ENCODE measurements at places on chromosomes 16 and 17.

DNA sequence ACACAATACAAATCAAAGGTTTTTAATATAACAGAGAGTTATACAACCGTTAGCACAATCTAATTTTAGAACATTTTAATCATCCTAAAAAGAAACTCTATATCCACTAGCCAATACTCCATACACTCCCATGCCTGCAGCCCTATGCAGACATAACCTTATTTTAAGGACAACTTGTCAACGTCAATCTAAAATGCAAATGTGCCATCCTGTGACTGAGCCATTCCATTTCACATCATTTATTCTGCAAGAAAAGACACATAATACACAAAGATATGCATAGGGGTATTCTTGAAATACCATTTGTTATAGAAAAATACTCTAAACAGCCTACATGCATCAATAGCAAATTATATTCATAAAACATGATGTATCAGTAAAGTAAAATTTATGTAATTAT, 106.7 kb downstream of the CEP112 start:
- DNase-seq: no peak

DNA sequence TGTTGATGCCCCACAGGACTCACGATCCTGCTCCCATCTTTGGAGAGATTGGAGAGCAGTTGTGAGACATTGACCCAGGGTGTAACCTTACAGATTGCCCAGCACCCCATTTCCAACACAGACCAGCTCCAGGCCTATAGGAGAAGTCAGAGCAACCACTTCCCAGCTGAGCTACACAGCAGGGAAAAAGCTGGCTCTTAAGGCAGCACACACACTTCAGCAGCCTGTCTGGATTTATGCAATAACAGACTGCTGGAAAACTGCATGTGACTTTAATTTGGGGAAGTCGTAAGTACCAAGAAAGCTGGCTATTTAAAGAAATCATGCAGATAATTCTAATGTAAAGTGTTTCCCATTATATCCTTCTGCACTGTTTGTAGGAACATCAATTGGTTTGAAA, 30.8 kb downstream of the NOG start:
- DNase-seq: no peak

DNA sequence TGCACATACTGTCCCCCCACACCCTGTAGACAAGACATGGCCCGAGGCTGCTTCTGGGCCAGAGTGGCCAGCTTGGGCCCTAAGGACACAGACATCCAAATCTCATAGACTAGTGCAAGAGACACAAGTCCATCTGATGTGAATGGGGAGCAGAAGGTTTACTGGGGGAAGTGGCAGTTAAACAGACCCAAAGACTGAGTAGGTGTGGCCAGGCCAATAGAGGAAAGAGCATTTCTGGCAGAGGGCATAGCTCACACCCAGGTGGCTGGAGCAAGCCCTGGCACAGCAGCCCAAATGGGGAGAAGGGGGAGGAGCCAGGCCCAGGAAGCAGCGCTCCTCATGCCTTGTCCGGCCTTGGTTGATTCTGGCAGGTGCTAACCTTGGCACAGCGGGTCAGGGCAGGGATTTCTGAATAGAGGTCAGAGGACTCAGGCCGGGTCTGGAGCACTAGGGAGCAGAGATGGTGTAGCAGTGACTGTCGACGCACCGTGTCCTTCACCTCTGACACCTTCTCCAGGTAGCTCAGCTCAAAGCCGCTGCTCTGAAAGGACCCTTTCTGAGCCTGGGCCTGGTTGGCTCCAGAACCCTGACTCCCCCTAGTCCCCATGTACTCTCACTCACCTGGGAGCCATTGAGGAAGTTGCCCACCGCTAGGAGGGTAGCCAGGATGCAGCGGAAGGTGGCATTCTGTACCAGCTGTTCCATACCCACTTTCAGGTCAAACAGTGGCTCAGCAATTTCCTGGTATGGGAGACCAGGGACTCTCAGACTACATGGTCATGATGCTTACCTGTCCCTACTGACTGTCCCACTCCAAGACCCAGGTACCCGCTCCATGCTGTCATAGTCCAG, 4.1 kb downstream of the TMEM208 start:
- no peak for DNase-seq

- no peak for DNase-seq
Measured at GRCh38 chr17:35890774-35891155, 10.6 kb upstream of the CCL5 start.

DNA sequence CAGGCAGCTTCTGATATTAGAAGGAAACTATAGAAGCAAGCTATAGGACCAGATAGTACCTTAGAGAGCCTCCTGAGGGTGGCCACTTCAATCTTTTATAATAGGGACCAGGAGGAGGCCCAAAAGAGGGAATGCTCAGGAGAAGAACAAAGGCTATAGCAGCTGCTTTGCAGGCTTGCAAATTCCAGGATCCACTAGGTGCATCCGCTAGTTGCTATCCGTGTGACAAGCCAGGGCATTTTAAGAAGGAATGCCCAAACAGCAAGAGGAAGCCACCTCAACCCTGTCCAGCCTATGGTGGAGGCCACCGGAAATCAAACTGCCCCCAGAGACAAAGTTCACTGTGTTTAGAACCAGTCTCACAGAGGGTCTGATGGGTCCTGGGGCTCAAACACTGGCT, 192.6 kb upstream of the KIF2B start:
- no peak for DNase-seq

DNA sequence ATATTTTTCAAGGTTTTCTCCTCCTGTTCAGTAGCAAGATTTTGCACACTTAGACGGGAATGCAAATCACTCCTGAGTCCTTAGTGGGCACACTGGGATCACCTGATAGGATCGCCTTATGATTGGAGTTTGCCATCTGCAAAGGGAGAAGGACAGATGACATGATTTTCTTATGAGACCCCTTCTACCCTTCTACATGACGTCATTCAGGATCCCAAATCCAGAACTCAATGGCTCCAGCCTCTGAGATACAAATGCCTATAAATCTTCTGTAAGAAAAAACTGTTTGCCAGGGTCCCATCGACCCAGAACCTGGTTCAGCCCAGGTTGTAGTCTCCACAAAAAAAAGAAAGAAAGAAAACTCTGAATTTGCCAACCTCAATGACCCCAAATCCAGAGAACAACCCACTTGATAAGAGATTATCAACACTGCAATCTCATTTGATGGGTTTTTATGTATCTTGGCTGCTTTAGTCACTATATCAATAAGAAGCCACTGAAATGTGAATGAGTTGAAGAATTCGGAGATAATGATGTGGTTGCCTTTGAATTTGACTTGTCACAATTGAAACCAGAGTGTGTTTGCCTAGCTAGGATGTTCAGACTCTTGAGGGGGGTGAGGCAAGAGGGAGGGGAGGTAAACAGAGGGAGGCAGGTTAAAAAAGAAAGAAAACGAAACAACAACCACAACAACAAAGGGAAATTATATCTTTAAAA, 6.7 kb downstream of the ZNF423 start:
- no peak for DNase-seq

- DNase-seq: no peak
Measured at GRCh38 chr17:35241520-35241919, 1.4 kb upstream of the SLFN5 start.

DNA sequence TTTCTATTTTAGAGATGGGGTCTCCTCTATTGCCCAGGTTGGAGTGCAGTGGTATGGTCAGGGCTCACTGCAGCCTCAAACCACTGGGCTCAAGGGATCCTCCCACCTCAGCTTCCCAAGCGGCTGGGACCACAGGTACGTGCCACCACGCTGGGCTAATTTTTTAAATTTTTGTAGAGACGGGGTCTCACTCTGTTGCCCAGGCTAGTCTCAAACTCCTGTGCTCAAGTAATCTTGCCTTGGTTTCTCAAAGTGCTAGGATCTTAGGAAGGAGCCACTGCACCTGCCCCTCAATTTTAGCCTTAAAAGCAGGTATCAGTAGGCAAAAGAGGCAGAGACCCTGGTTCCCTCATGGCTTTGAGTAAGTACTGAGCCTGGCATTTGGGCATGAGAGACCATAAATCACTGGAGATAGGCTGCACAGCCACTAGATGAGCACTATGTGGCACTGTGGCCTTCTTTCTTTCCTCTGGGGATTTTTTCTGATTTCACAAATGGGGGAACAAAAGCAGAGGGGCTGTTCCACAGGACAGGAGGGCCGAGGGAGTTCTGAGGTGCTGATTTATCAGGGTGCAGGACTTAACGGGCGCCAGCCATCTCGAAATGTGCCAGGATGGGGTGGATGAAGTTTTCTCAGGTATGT, 82.2 kb downstream of the PLXDC1 start:
- no peak for DNase-seq

- no peak for DNase-seq
Measured at GRCh38 chr16:69412287-69412686, 12.1 kb upstream of the CYB5B start.

DNA sequence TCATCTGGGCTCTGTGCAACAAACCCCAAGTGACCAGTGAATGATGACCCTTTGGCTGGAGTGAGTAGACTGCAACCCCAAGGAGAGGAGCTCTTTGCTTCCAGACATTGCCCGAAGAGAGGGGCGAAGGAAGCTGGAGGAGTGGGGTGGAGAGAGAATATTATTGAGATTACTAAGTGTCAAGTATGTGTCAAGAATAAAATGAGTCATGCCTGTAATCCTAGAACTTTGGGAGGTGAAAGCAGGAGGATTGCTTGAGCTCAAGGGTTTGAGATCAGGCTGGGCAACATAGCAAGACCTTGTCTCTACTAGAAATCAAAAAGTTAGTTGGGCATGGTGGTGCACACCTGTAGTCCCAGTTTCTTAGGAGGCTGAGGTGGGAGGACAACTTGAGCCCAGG, 142.0 kb upstream of the CCL2 start:
- DNase-seq: no peak

DNA sequence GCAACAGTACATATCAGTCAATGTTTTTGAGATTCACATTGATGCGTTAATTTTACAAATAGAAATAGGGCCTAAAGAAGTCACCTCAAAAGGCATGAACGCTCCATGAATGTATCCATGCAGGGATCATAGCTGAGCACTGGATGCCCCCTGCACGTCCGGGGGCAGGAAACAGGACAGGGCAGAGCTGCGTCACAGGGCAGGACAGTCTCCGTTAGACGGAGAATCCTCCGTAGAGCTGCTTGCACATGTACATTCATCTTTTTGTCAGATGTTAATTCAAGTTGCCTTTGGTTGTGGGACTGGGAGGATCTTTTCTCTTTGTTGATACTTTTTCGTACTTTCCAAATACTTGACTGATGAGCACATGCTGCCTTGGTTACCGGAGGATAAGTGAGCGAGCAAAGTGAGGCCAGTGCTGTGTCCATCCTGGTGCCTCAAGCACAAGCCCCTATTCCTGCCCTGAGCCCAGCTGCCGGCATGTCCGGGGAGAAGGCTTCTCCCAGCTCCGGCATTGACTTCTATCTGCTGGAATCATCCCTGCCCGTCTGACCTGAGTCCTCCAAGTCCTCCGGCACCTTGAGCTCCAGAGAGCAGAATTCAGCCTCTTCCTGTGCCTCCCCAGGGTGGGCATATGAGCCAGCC, 15.0 kb downstream of the GAA start:
- no peak for DNase-seq

GRCh38 chr16:16075488-16076422, 126.3 kb downstream of the ABCC1 start:
- DNase-seq: no peak

DNA sequence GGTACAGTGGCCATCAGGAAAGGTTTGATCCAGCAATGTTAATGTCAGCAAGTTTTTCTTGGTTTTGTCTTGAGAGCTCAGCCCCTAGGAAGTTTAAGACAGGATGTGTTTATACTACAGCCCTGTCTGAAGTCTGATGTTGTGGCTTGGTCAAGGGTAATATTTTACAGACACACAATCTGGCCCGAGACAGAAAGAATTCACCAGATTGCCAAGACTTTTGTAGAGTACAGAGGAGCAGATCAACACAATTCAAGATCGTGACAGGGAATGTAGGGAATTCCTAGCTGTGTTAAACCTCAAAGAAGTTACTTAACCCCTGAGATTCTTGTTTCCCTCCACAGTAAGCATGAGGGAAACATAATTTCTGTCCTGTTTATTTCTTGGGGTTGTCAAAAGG, 63.1 kb downstream of the SHISA9 start:
- DNase-seq: no peak
